ENCODE measurements at places on chromosomes 5 and 9.

DNA sequence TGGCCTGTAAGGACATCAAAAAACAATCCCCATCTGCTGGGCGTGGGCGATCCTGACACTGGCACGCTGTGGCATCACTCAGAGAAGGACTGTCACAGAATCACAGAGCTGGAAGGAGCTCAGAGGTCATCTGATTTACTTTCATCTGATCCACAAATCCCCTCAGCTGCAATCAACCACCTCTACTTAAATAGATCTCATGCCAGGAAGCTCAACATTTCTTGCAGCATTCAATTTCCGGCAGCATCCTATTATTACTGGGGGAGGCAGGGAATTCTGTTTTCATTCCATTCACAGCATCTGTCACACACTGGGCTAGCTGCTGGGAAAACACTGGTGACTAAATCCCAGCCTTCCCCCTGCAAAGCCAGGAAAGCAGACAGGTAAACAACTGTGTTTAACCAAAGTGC is 38.3 kb downstream of the RETREG1 start:
- DNase-seq = no peak

GRCh38 chr9:89677702-89678395 is 73.0 kb downstream of the GADD45G start:
- DNase-seq = no peak

DNA sequence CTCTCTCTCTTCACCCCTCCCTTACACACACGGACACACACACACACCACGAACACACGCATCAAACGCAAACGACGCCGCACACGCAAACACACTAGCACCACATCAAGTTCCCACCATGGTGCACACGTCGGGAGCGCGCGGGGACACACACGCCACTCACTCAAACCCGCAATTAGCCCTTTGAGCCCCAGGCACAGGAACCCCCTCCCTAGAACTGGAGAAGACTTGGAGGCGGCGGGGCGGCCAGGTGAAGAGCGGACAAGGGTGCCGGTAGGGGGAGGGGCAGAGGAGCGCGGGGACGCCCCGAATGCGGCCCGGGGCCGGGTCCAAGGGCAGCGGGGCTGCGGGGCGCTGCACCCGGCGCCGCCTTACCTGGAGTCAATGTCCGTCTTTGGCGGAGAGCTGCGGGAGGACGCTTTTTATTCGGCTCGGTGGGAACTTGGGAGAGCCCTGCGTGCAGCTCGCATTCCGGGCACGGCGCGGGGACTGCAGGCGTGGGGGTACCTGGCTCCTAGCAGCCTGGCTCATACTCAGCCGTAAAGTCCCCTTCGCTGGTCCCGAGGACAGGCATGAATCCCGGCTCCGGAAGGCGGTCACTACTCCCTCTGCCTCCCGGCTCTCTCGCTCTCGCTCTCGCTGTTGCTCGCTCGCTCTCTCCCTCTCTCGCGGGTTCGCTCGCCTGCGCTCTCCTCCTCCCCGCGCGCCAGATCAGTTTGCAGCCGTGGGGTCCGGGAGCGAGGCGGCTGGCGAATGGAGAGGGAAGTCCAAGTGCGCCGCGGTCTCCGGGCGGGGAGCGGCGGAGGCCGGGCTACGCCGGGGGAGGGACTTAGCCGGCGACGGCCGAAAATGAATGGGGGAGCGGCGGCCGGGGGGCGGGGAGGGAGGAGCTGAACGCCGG is at the start of gene BRINP1:
Gene BRINP1, minus strand, starts transcription at position 755 of the 901 bp plus-strand sequence. CDS start 56,080 bp downstream, outside the sequence.
- DNase-seq = no peak

GRCh38 chr5:143676802-143677201 is 135.2 kb upstream of the HMHB1 start:
- DNase-seq = no peak

DNA sequence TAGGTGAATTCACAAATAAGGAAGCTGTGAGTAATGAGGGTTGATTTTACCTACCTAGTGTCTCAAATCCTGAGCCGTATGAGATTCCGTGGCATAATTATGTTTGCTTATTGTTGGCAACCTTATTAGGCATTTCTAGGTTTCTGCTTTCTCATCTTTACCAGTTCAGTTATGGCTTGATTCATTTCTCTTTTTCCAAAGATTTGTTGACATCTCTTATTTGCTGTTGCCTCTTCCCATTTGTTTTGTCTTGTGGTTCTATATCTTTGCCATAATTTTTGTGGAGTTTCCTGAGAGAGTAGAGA is 470 bp downstream of the IL31RA start:
- DNase-seq = no peak

DNA sequence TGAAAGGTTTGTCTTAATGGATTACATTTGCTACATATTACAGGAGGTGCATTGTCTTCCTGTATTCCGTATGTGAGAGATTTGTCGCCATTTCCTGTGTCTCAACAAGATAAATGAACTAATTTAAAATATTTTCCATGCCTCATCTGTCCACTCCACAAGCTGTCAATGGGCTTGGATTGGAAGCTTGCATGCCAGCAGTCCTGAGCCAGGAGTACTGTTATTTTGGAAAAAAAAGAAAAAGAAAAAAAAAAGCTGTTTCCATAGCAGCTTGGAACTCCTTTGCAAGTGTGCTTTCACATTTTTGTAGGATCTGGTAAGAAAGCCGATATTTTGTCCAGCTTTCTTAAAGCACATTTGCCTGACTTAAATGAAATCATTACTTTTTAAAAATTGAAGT is 330.8 kb downstream of the KDM4C start:
- DNase-seq = no peak

DNA sequence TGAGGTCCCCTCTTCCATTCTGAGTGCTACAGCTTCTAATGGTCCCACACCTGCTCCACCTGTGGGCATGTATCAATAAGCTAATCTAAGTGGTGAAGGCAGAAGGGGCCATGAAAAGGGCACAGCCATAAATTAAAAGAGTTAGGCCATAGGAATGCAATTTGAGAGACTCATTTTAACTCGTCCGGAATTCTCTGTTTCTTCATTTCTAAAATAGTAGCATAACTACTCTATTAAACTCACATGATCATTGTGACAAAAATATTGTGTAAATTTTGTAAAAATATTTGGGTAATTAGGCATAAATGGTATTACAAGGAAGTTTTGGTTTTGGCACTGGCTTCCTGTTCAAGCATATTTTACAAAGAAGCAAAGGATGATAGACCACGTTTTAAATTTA is 103.1 kb upstream of the TXNDC8 start:
- DNase-seq = no peak

- DNase-seq = no peak
These were observed 54.0 kb downstream of the PCA3 start for GRCh38 chr9:76818271-76818670.

- DNase-seq = no peak
These were observed 193.4 kb upstream of the GAS1 start for GRCh38 chr9:87140605-87141109.

DNA sequence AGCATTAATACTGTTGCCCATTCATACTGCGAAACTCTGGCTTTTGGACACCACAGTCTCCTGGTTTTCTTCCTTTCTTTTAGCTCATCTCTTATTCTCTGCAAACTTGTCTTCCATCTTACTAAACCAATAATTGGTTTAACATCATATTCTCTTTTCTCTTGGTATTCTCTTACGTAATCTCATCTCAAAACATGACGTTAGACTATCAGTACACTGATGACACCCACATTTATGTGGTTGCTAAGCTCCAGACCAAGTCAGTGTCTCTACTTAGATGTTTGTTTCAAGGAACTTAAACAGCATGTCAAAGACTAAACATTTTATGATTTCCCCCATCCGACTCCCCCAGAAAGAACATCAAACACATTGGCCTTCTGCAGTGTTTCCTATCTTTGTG is 2.1 kb downstream of the PRRC1 start:
- no peak for DNase-seq

DNA sequence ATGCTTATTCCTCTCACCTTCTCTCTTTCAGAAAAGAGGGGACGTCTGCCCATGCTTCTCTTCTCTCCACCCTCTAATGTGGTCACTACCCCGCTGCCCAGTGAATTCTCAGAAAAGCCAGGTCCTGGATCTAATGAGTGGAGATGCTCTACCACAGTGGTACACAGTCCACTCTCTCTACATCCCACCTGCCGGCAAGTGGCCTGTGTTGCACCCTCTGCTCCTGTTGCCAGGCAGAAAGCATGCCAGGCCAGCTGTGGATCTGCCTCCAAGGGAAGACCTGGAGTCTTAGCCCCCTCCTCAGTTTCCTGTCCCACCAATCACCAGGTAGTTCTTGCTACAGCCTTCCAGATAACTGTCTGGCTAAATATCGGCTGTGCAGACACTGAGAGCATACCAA is 71.2 kb upstream of the SPDL1 start:
- no peak for DNase-seq

GRCh38 chr5:121671624-121672023 is 180.1 kb upstream of the FTMT start:
- DNase-seq = no peak

DNA sequence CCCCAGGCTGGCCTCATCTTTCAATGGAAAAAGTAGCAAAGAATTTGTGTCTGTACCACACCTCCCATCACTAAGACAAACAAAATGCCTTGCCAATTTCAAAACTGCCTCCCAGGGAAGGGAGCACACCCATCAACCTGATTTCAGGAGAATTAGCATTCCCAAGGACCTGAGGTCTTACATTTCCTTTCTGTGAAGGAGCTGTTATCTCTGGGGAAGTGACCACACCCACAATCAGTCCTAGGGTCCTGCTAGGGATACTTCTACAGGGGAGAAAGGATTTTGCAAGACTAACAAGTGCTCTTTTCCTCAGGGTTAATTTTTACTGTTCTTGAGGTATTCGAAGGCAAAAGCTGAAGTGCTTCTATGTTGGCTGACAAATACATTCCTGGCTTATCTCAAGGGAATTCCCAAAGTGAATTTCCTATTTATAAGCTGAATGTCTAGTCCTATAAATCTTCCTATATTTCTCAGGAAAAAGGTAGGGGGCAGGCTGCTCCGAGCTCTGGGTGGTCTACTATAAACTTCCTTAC is 97.4 kb upstream of the ITGA1 start:
- no peak for DNase-seq

DNA sequence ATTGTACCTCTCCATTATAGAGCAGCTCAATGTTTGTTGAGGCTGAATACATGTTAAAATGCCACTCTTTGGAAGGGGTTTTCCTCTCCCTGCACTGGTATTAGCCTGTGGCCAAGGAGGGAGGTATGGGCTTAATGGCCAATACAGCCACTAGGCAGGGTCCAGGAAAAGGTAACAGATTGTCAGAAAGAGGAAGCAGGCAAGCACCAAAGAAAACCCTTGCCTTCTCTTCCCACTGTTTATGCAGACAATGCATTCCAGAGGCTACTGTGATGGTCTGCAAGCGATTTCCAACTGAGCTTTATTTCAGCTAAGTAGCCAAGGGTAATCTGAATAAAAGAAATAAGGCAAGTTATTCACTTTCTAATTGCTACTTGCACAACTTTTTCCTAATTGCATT is 95.3 kb upstream of the SLC27A6 start:
- no peak for DNase-seq

DNA sequence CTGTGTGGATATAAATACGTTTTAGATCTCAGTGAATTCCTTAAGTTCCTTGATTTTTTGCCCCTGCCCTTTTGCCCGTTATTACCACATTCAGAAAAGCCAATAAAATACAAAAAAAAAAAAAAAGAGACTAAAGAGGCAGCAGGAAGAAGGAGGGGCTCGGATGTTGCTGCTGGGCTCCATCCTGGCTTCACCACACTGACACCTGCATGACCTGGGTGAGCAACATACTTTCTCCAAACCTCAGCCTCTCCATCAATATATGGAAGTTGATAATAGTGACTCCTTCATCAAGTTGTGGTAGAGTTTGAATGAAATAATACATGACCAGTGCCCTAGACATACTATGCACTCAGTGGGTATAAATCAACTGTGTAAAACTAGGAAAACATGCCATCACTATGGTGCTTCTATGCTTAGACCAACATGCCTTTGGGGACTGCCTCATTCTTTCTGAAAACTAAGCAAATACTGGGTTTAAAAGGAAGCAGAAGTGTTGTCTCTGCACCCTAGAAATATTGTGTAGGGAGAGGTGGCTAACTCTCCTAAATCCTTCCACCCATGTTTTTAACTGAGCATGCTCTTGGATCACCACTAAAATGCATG is 243.0 kb downstream of the PIK3R1 start:
- no peak for DNase-seq

DNA sequence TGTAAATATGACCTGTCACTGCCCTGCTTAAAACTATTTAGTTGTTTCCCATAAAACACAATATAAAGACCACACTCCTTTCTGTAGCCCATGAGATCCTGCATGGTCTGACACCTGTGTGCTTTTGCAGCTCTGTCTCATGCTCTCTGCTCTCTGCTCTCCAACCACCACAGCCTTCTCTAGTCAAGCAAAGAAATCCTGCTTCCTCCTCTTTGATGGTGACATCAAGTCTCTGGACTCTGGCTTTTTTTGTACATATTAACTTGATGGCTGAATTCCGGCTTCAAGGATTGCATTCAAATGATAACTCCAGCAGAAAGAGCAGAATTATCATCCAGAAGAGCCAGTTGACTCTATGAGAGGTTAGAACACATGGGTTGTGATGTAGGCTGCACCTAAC is 58.2 kb downstream of the CHSY3 start:
- DNase-seq = no peak

DNA sequence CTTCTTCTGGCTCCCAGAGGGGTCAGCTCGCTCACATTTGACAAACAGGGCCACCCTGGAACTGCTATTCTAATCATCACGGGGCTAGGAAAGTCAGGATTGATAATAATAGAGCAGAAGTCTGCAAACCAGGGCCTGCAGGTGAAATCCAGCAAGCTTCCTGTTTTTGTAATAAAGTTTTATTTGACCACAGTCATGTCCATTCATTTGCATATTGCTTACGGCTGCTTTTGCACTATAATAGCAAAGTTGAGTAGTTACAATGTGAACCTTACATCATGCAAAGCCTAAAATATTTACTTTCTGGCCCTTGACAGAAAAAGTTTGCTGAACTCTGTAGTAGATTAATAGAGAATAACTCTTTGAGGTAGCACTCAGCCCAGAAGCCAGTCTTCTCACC is 63.2 kb upstream of the CTXN3 start:
- DNase-seq = no peak

- no peak for DNase-seq
These were observed 689.6 kb downstream of the TAF11L14 start for GRCh38 chr5:18323891-18324290.

- no peak for DNase-seq
These were observed 26.5 kb upstream of the KIF12 start for GRCh38 chr9:114125476-114126013.

- no peak for DNase-seq
These were observed 103.2 kb downstream of the GPBP1 start for GRCh38 chr5:57277085-57277484.

GRCh38 chr5:11483630-11484029 is 420.6 kb downstream of the CTNND2 start:
- no peak for DNase-seq

- no peak for DNase-seq
These were observed 367.8 kb upstream of the RIOK2 start for GRCh38 chr5:97550818-97551217.

- DNase-seq = no peak
These were observed 7.6 kb upstream of the IRF1 start for GRCh38 chr5:132498152-132498551.

- no peak for DNase-seq
These were observed 190.5 kb upstream of the CHD1 start for GRCh38 chr5:99119326-99119725.

GRCh38 chr5:135328128-135328687 is 70.8 kb downstream of the MACROH2A1 start:
- DNase-seq = no peak
